GM19239 (cell line): ENCODE measurements at places on chromosomes 2 and 18.

DNA sequence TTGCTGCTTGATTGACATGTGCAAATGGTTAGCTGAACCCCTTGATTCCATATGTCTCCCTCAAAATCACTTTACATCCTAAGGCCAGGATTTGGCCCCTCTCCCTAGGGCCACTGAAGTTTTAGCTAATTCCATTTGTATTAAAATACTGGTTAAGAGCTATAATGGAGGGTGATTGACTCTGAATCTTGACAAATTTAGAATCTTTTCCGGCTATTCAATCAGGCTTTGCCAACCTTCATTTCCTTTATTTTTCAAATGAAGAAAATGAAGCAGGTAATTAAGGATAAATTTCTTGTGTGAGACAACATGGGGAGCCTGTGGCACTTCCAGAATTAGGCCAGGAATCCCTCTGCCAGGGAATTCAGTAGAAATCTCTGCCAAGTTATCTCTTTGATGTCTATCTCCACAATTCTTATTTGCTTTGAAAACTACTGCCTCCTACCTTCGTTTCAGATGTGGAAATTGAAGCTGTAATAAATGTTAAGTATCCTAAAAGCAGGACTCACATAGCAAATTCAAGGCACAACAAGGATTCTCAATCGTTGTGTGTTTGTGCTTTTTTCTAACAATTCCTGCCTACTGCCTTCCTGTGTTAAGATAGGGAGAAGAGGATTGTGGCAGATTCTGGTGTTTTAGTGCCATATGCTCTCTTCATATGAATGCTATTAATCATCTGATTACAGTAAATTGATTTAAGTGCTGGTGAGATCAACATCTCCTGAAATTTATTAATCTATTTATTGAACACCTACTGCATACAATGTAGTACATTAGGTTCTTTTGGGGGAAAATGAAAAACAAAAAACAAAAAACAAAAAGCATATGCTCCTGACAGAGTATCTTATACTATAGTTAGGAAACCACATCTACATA is 47.8 kb upstream of the MAP4K3 start:
- no peak for DNase-seq

DNA sequence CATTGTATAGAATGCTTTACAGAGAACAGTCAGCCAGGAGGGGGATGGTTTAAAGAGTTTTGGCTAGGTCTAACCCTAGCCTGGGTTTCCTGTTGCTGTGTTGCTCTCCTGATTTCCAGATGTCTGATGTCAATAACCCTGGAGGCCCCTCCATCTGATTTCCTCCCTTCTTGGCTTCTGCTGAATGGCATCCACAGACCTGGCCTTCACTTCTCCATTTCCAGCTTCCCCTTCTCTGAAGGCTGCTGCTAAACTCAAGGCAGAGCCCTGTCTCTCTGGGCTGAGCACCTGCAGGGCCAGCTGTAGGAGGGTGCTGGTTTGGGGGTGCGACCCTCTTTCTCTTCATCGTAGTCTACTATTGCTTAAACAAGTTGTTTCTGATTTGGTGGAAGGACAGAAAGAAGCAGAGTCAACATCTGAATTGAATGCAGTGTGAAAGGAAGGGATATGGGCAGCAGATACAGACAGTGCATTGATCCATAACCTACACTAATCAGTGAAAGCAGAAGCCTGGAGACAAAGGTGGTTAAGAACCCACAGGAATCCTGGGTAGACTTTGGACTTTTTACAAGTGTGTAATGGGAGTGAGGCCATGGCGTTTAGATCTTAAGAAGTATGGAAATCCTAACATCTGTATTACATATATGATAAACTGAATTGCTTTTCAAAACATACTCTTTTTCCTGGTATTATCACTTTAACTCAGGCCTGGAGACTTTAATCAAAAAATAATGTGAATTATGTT is 153.6 kb downstream of the HRH4 start:
- no peak for DNase-seq

DNA sequence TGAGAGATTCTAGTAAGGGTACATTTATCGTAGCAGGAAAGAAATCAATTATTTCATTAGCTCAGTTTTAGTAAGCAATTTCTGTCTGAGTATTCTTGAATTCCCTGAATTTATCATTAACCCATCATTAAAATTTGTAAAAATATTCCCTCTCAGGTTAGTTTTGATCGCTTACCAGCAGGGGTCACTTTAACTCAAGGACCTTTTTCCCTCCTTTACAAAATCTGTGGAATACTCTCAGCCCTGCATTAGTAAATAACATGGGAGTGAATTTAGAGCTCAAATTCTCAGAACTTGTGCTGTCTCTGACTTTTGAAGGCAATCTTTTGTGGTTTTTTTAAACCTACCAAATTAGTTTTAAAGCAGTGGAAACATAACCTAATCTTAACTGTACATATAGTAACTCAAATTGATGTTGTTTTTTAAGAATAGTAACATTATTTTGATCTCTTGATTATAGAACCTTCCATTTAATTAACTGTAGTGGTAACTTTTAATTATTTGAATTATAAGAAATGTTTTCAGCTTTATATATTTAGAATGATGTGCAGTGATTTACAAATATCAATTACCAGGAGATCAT is 97.2 kb downstream of the AGPS start:
- no peak for DNase-seq

GRCh38 chr18:9547782-9548181 is 66.6 kb downstream of the PPP4R1 start:
- no peak for DNase-seq

- DNase-seq, result no peak
Measured at GRCh38 chr18:4454537-4455112, 482 bp downstream of the DLGAP1 start.

DNA sequence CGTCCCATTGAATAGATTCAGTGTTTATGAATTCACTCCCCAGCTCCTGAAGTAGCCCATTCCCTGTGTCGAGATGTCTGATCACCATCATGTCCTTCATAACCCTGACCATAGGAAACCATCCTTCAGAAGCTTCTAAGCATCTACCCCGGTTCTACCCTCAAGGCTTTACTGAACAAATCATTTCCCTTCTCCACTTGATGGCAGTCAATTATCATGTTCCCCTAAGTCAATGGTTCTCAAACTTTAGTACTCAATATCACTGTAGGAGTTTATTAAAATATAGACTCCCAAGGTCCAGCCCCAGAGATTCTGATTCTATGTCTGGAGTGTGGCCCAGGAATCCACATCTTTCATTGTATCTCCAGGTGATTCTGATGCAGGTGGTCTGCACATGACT is 228.4 kb upstream of the SP5 start:
- DNase-seq, result no peak

DNA sequence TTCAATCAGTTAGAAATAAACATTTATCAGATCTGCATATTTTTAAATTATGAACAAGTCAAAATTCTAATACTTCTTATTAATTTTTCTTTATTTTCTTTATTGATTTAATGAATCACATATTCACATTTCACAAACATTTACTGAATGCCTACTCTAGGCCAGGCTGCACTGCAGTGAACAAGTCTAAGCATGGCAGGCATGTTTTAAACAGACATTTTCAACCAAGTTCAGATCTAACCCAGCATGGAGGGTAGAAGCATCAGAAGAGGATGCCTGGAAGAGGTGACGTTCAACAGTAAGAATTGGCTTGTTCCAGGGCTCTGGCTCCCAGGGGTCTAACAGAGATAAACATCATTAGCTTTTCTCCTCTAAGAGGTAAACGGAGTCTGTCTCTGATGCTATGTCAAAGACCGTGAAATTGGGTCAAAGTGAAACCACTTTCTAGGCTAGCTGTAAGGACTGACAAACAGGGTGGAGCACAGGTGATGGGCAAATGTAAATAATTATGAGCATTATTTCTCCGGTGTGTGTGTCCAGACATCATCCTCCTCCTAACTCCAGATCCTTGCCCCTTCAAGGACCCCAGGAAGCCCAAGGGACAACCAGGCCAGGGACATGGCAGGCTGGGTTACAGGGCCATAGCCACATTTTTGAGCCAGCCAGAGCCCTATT is 50.6 kb downstream of the UNC50 start:
- DNase-seq, result no peak

DNA sequence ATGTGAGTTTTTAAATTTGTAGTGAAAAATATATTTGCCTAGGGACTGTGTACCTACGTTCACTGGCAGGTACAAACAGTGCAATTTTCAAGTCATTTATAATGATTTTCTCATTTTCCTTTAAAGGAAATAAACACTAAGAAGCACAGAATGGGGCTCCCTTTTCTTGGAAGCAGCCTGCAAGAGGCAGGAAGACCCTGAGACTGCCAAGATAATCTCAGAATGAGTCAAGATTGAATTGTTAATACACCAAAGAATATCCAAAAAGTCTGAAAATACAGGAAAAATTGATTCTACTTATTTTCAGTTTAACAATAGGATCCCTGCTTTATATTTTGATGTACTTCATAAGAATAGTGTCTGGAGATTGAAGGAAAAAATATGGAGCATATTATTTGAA is 331.2 kb downstream of the CTNNA2 start:
- DNase-seq, result no peak

DNA sequence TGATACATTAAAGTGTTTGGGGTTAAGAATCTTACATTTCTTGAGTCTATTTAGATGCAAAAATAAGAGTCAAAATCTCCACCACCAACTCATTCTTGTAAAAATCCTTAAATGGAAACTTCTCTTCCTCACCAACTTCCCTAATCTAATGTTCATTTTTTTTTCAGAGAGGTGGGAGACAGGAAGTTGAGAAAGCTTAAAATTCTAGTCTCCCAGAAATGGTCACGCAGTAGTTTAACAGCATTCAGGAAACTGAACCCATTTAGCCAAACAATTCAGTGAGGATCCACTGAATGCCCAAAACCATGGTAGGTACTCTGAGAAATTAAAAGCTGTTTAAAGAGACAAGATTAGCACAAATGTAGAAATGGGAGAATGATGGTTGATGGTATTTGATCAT is 69.0 kb downstream of the TXNL1 start:
- no peak for DNase-seq

DNA sequence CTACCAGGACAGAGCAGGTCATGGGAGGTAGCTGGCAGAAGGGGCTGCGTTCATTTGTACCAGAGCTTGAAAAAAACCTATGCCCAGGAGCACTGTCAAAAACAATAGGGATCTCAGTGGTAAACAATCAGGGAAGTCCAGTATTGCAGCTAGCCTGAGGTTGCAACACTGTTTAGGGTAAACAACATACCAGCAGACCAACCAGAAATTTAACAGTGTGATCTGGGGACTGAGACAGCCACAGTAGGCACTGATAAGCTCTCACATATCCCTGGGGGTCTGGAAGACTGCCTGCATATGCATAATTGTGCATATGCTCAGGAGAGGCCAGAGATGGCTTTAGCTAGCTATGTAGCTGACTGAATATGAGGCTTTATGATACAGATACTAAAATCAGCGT is 12.0 kb upstream of the ZCCHC2 start:
- DNase-seq, result no peak

DNA sequence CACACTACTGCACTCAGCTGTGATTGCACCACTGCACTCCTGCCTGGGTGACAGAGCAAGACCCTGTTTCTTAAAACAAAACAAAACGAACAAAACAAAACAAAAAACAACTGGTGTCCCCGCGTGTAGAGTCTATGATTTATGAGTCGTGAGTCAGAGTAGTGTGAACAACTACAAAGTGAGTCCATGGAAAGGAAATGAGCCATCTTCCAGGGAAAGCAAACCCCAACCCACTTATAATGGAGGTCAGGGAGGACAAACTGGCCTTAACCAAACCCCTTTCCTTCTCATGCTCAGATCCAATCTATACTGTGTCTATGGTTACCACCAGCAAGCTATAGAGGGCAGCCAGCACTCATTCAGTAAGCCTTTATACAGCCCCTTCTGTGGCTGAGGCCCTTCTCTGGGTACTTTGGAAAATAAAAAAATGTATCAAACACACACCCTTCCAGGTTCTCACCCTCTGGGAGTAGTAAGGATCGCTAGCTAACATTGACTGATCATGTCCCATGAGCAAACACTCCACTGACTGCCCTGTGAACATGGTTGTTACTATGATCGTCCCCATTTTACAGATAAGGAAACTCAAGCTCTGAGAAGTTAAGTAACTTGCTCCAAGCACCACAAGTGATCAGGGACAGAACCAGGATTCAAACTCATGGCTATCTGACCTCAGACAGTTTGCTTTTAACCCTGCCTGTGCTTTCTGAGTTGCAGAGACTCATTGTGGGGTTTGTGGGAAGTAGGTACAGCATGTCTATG is 24.7 kb upstream of the COLEC12 start:
- DNase-seq, result no peak

- no peak for DNase-seq
Measured at GRCh38 chr2:119025013-119025412, 83.0 kb downstream of the MARCO start.

- DNase-seq, result no peak
Measured at GRCh38 chr2:219179601-219180465, 1.8 kb downstream of the RETREG2 start.

- DNase-seq, result no peak
Measured at GRCh38 chr2:219419331-219420197, 1.4 kb downstream of the DES start.

GRCh38 chr2:156192468-156192867 is 140.1 kb downstream of the NR4A2 start:
- DNase-seq, result no peak

DNA sequence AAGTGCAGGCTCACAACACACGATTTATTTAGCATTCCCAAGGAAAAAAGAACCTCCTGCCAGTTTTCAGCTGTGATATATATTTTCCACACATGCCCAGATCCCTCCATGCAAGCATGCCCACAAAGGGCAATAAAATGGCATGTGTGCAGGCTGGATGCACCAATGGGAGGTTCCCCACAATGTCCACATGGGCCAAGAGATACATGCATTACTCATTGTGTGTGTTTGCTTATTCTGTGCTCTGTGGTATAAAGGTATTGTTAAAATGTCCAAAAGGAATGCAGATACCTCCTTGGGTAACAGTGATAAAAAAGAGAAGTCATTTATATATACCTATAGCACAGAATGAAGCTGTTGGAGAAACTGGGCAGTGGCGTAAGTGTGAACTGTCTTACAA is 207.4 kb downstream of the FHOD3 start:
- DNase-seq, result no peak

GRCh38 chr2:43931293-43931692 is 64.5 kb downstream of the LRPPRC start:
- no peak for DNase-seq

DNA sequence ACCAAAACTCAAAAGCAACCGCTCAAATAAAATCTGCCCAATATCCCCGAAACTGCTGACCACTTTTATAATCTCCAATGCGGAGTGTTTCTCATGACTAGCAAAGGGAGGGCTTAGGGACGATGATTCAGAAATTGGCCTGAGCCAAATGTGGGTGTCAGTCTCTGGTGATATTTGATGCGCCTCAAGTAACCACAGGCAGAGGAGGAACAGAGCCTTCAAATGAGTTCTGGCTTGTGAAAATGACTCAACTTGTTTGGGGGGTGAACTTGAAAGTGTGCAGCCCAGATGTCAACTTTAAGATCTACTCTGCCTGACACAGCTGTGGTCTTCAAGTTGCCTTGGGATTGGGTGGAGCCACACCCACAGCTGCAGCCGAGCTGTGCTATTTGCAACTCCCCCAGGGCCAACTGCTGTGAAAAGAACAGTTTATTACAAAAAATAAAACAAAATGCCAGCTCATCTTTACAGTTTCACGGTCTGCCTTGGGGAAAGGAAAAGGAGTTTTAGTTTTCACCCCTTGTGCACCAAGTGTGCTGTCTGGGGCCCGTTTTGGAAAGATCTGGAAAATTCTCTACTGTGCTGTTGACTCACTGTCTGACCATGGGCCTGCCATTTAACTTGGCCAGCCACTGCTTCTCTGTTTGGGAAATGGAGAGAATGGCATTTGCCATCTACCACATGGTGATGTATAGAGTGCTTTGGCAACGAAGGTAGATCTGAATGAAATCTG is 222.1 kb downstream of the MTX2 start:
- DNase-seq, result peak; percentile 28
